HT-29 (cell line): ENCODE measurements at places on chromosomes 16 and 17. TPM values are rescaled to one million over a fixed set of nuclear protein-coding genes. Genes with fewer than 3 reads are reported as not detected.

Gene CSH1
- not detected in 2 replicates for total RNA-seq

GRCh38 chr17:75516619-75517296 is 430 bp downstream of the TSEN54 start:
- peak; percentile 32 for DNase-seq

DNA sequence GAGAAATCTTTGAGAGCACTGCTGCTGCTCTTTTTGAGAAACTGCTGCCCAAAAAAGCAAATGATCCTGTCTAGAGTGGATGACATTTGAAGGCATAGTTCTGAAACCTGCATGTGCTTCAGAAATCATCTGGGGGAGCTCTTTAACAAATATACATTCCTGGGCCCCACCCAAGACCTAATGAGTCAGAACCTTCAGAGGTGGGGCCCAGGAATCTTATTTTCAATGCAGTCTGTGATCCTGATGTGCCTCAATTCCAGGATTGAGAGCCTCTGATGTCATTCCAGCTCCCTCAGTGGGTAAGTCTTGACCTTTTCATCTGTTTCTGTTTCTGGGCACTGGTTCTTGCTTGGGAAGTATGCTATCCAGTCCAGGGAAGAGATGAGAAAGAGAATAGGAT is 42.3 kb downstream of the HNF1B start:
- peak; percentile 95 for DNase-seq

DNA sequence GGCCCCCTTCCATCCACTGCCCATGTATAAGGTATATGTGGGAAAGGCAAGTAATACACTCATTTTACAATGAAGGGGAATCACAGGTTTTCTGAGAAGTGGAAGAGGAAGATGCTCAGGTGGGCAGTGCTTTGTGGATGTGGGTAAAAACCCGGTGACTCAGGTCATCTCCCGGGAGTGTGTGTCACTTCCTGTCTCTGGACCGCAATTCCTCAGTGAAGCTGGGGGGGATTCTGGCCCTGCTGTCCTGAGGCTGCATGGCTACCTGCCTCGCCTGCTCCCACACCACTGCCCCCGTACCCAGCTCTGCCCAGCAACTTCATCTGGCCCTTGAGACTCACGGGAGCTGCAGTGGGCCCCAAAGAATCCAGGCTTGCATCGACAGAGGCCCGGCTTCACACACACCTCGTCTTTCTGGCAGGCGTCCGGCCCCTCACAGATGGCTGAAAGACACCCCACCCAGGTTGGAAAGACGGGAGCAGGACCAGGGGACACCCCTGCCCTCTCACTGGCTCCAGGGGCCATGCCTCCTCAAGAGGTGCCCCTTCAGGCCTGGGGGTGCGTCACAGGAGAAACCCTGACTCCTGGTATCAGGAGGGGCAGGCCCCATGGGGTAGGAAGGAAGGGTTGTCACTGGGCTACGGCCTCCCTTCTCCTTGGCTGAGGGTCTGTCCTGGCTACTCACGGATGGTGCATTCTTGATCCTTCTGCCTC is 882 bp downstream of the SCARF1 start:
- DNase-seq: no peak

GRCh38 chr16:57539072-57539796 is 2.9 kb upstream of the CCDC102A start:
- DNase-seq: no peak

- no peak for DNase-seq
Observed at GRCh38 chr17:42038221-42038973, 12.0 kb downstream of the C17orf113 start.

DNA sequence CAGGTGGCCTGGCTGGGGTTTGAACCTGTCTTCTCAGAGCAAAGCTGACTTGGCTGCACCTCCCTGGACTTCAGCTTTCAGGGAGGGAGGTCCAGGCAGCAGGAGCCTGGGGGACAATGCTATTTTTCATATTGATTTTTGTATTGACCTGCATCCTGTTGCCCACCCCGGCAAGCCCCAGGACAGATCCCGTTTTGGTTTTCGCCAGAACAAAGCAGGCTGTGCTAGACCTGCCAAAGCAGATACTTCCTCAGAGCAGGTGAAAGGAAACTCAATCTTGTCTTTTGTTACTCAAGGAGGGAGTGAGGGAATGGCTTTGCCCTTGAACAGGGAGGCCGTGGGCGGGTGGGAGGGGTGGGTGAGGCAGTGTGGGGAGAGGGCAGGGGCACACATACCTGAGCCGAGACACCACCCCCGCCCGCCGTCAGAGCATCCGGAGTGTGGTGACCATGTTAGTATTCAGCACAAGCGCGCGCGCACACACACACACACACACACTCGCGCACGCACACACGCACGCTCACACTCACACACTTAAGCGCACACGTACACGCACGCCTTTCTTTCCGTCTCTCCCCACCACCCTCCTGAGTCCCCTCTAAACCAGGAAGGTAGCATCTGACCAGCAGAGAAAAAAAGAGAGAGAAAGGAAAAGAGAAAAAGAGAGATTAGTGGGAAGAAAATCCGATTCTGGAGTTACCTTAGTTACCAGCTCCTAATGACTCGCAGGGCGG is 59.5 kb downstream of the RAI1 start:
- peak; percentile 43 for DNase-seq

Gene TK1
- total RNA-seq: 379 and 400 TPM in 2 replicates

DNA sequence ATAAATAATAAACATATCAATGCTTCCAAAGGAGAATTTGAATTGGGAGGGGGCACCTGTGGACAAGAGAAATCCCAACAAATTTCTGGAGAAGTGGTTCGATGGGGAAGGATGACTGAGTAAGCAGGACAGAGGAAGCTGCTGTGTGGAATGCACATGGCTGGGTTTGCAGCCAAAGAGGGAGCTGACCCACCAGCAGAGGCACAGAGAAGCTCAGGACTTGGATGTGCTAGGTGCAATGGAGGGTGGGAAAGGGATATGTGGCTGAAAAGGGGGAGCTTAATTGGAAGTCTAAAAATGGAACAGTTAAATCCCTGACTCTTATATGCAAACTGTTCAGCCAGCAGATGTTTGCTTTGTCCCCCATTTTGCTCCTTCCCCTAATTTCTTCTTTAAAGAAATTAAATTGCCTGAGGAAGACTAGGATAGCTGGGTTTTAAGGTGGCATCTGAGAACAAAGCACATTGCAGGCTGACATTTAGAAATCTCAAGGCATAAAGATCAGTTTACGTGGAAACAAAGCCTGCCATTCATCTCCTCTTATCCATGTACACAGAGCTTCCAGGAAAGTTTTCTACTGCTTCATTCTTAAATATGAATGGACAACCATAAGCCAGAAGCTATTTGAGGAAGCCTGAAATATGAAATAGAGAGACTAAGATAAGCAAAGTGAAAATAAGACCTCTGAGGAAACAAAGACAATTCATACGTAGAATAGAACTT is 23.0 kb upstream of the TNS4 start:
- DNase-seq: no peak

GRCh38 chr17:42514279-42514678 is 21.8 kb upstream of the NAGLU start:
- DNase-seq: no peak

GRCh38 chr17:46152423-46152822 is 40.8 kb downstream of the KANSL1 start:
- DNase-seq: no peak

GRCh38 chr17:18371455-18371854 is 6.1 kb upstream of the EVPLL start:
- DNase-seq: no peak

Gene SLC12A3
- total RNA-seq: not detected in 2 replicates

DNA sequence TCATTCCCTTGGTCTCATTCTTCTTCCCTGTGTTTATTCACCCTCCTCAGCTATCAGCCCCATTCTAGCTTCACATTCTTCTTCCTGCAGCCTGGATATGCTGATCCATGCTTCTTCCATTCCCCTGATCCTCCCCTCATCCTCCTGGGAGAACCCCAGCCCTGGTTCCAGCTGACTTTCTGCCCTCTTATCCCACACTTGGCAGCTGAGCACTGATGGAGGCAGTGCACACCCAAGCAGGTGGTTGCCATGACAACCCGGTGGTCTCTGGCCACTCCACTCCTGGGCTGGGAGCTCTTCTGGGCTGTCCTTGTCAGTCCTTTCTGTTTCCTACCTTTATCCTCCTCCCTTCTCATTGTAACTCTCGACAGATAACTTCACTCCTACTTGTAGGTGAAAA is 16.7 kb upstream of the TUBG2 start:
- DNase-seq: no peak

DNA sequence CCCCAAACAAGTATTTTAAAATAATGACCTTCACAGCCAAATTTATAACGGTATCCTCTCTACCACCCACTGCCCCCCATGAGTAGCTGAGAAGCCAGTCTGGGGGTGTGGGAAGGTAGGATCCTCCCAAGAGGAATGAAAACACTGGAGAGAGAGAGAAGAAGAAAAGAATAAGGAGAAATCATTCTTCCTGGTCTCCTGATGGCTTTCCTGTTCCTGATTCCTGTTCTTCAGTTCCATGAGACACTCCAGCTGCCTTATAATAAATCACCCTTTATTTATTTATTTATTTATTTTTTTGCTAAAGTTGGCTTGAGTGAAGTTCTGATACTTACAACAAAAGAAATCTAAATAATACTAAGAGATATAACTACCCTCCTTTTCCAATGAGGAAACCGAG is 56.4 kb upstream of the FAM20A start:
- no peak for DNase-seq

Gene EVPLL
- 0.13 and 0.52 TPM in 2 replicates for total RNA-seq

Gene FOXN1
- total RNA-seq: not detected in 2 replicates

GRCh38 chr17:80002690-80003490 is 32.8 kb downstream of the TBC1D16 start:
- DNase-seq: no peak

Gene MT1H
- total RNA-seq: not detected in 2 replicates

Gene PPP4C
- 215 and 226 TPM in 2 replicates for total RNA-seq

- no peak for DNase-seq
Observed at GRCh38 chr17:20236578-20237227, 227.5 kb downstream of the SPECC1 start.

Gene LRRC36
- 0.46 TPM in 1 of 2 replicates, not detected in the other for total RNA-seq

- peak; percentile 9 for DNase-seq
Observed at GRCh38 chr16:54812229-54812628, 118.4 kb upstream of the IRX5 start.

- peak; percentile 95 for DNase-seq
Observed at GRCh38 chr17:77331301-77331864, 190.6 kb downstream of the SEC14L1 start.

Gene MCRIP1
- total RNA-seq: 159 and 160 TPM in 2 replicates

DNA sequence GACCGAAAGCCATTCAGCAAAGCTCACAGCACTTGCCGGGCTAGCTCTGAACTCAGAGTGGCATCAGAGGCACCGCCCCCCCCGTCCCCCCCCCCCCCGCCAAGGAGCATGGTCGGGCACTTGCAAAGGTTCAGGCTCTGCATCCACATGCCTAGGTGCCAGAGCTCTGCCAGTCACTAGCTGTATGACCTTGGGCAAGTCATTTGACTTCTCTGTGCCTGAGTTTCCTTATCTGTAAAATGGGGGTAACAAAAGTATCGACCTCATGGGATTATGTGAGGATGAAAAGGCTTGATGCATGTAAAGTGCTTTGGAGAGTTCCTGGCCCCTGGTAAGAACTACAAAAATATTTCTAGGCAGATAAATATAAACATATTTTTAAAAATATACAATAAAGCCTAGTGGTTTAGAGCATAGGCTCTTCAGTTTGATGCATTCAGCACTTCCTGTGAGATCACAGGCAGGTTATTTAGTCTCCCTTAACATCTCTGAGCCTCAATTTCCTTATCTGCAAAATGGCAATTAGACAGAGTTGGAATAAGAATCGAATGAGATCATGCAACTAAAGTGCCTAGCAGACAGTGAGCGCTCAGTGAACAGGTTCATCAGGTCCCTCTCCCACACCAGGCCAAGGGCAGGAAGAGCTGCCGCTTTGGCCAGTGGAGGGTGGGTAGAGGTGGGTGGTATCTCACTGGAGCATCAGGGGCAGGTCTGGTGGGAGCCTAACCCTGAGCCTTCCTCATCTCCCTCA is 117.2 kb downstream of the CYLD start:
- no peak for DNase-seq

GRCh38 chr17:45782889-45783592 is 1.1 kb upstream of the CRHR1 start:
- no peak for DNase-seq

GRCh38 chr17:36500745-36501225 is 14.3 kb downstream of the ZNHIT3 start:
- DNase-seq: no peak

DNA sequence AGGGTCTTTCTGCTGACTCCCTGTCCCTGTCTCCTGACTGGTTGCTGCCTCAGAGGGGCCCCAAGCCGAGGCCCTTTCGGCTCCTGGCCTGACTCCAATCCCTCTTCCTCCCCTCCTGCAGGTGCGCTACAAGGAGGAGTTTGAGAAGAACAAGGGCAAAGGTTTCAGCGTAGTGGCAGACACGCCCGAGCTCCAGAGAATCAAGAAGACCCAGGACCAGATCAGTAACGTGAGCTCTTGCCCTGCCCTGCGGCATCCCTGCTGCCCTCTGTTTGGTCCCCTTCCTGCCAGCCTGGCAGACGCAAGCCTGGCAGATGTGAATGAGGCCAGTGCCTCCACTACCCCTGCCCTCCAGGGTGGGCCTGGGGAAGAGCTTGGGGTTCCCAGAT is 27.1 kb upstream of the LASP1NB start:
- peak; percentile 67 for DNase-seq

GRCh38 chr17:53950858-53951250 is 128.1 kb downstream of the KIF2B start:
- DNase-seq: no peak
